ENCODE measurements at places on chromosomes 5 and 9. TPM values are rescaled to one million over a fixed set of nuclear protein-coding genes. Genes with fewer than 3 reads are reported as not detected.

CXCL14 gene
- total RNA-seq, result not detected

DNA sequence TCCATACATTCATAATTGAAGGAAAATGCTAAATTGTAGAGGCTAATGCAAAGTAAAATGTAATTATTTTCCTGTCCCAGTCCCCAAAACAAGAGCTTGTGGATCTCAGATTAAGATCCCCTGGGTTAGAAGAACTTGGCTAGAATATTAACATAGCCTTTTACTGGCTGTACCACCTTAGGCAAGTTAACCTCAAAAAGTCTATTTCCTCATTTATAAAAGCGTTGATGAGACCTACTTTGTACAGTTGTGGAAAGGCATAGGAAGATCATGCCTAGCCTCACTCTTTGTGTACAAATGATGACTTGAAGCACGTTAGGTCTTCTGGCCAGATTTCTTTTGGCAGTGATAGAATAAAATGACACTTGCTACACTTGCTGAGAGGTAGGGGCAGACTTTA, 97.2 kb downstream of the F2RL2 start:
- H3K36me3 ChIP-seq, result no peaks in the 10 kb centered on the region
- no peaks in the 10 kb centered on the region for H3K27me3 ChIP-seq
- H3K4me1 ChIP-seq, result peaks cover 81% of the 10 kb centered on the region
- no peak for DNase-seq

ACOT12 gene
- total RNA-seq, result not detected

DNA sequence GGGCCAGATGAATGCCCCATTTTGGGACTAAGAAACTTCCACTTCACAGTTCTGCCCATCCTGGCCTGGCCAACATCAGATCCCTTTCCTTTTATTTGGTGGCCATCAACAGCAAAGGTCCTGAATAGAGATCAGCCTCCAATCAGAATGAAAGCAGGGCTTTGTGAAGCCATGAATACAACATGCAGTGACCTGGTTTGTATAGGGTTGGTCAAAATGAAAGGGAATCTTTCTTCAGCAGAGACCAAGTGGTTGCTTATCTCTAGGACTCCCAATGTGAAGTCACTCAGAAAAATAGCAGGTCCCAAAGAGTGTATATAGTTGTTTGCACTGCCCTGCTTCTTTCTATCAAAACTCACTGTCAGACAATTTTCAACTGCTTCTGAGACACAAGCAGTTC, 113.9 kb upstream of the SLC12A2 start:
- no peaks in the 10 kb centered on the region for H3K36me3 ChIP-seq
- H3K27me3 ChIP-seq, result no peaks in the 10 kb centered on the region
- no peaks in the 10 kb centered on the region for H3K4me1 ChIP-seq
- DNase-seq, result no peak

DNA sequence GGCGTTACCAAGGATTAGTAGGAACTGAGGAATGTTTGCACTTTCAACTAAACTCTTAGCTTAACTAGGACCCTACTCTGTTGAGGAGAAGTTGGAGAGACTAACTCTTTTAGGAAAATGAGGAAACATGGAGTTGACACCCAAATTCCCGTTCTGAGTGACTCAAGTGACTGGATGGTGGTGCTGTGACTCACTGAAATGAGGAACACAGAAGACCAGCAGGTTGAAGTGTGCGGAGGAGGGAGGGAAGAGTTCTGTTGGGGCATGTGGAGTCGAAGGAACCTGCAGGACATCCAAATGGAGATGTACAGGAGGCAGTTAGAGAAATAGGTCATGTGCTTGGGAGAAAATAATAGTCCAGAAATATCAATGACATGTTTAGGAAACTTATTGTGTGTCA, 8.2 kb downstream of the HEXB start:
- no peaks in the 10 kb centered on the region for H3K4me1 ChIP-seq
- no peak overlapping the region for H3K27ac ChIP-seq
- no peaks in the 10 kb centered on the region for H3K27me3 ChIP-seq
- DNase-seq, result no peak
- no peak overlapping the region for H3K4me3 ChIP-seq

SHISAL2B gene
- not detected for total RNA-seq

C7 gene
- not detected for total RNA-seq

DNA sequence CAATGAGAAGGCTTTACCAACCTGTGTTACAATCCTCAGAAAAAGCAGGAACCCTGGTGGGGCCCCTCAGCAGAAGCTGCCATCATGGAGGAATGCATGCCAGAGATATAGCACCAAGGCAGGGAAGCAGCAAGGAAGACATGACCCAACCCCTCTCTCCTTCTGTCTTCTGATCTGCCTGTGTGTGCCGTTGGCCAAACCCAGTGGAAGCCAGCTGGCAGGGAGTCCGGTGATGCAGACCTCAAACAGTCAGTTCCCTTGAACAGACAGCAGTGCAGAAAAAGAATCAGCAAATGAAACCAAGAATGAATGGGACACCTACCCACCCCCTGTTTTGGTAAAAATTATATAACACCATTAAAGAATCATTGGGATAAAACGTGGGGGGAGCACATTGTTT, 234.2 kb downstream of the ZNF608 start:
- H3K27ac ChIP-seq, result no peak overlapping the region
- no peak for DNase-seq
- H3K27me3 ChIP-seq, result peaks cover 20% of the 10 kb centered on the region
- H3K4me1 ChIP-seq, result no peaks in the 10 kb centered on the region

- H3K36me3 ChIP-seq, result no peaks in the 10 kb centered on the region
- no peaks in the 10 kb centered on the region for H3K4me1 ChIP-seq
- no peak overlapping the region for H3K27ac ChIP-seq
These were observed 3.8 kb downstream of the IER5L start for GRCh38 chr9:129174102-129174723.

MAP3K1 gene
- 16.3 TPM for total RNA-seq

- peaks cover 5% of the 10 kb centered on the region for H3K4me1 ChIP-seq
- DNase-seq, result no peak
- peaks cover 51% of the 10 kb centered on the region for H3K27me3 ChIP-seq
- H3K4me3 ChIP-seq, result no peak overlapping the region
- H3K36me3 ChIP-seq, result no peaks in the 10 kb centered on the region
- no peak overlapping the region for H3K27ac ChIP-seq
These were observed 67.0 kb downstream of the FEM1C start for GRCh38 chr5:115477581-115477980.

DNA sequence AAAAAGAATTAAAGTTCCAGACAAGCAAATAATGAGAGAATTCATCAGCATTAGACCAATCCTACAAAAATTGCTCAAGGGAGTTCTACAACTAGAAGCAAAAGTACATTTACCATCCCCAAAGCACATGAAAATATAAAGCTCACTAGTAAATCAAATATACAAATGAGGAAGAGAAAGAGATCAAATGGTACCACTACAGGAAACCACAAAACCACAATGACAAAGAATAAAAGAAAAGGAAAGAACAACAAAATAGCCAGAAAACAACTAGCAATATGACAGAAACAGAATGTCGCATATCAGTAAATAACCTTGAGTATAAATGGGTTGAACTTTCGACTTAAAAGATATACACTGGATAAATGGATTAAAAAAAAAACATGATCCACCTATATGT, 739.0 kb downstream of the DTWD2 start:
- H3K27ac ChIP-seq, result no peak overlapping the region
- peaks cover 20% of the 10 kb centered on the region for H3K36me3 ChIP-seq
- DNase-seq, result no peak
- H3K4me1 ChIP-seq, result no peaks in the 10 kb centered on the region
- H3K27me3 ChIP-seq, result no peaks in the 10 kb centered on the region

AHRR gene
- 11.0 TPM for total RNA-seq

GPR151 gene
- total RNA-seq, result not detected

SUB1 gene
- total RNA-seq, result 195 TPM

PTGR1 gene
- total RNA-seq, result not detected

GRCh38 chr5:158755986-158756385, 343.7 kb downstream of the EBF1 start:
- peaks cover 48% of the 10 kb centered on the region for H3K27me3 ChIP-seq
- H3K4me3 ChIP-seq, result no peak overlapping the region
- DNase-seq, result no peak
- no peak overlapping the region for H3K27ac ChIP-seq
- no peaks in the 10 kb centered on the region for H3K4me1 ChIP-seq

Data from natural killer cell treated with Interleukin-12 subunit alpha and Interleukin-12 subunit beta and Interleukin-15 and Interleukin-18, amount 100 ng/mL, for 72 hours (primary cell).